Spinal cord (tissue), 10 donors: ENCODE measurements at places on chromosomes 2 and 18.

DNA sequence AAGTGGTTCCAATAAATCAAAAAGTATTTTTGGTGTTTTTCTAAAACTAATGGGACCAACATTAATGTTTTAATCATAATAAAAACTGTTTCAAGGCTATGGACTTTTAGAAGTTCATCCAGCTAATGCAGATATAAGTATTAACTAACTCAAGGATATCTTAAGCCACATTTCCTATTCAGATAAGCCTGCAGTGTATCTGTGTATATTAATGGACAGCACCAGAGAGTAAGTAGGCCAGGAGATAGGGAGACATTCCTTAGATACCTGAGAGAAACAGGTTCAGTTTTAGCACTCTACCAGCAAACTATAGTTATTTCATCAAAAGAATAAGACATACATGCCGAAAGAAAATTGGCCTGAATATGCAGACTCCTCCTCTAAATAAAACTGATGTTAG lies 27.3 kb downstream of the PREPL start:
- H3K27me3 ChIP-seq = no peaks in the 10 kb centered on the region
- peaks cover 24% of the 10 kb centered on the region for H3K36me3 ChIP-seq
- no peak for DNase-seq
- H3K27ac ChIP-seq = no peak overlapping the region
- H3K4me3 ChIP-seq = no peak overlapping the region

- H3K36me3 ChIP-seq = no peaks in the 10 kb centered on the region
- no peaks in the 10 kb centered on the region for H3K27me3 ChIP-seq
- DNase-seq = no peak
These were observed 355.4 kb downstream of the KIAA1328 start for GRCh38 chr18:37184209-37184868.

DNA sequence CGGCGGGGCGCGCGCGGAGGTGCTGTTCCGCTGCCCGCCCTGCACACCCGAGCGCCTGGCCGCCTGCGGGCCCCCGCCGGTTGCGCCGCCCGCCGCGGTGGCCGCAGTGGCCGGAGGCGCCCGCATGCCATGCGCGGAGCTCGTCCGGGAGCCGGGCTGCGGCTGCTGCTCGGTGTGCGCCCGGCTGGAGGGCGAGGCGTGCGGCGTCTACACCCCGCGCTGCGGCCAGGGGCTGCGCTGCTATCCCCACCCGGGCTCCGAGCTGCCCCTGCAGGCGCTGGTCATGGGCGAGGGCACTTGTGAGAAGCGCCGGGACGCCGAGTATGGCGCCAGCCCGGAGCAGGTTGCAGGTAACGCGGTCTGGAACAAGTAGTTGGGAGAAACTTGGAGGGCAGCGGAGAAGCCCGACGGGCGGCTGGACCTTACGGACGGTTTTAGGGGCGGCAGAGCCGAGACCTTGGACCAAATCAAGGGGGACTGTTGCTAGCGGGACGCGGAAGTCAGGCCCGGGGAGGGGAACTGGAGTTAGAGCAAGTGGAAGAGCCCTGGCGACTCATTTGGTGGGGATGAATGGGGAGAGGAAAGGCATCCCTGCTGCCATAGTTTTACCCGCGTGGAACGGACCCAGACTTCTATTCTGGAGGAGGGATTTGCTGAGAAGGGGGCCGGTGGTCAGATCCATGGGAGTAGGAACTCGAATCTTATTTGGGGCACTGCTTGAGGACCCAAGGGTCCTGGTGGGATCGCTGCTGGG lies 573 bp downstream of the IGFBP2 start:
- peaks cover 3% of the 10 kb centered on the region for H3K36me3 ChIP-seq

GRCh38 chr2:43798300-43798699 lies 24.5 kb downstream of the DYNC2LI1 start:
- H3K4me3 ChIP-seq = no peak overlapping the region
- H3K36me3 ChIP-seq = peaks cover 3% of the 10 kb centered on the region
- no peaks in the 10 kb centered on the region for H3K4me1 ChIP-seq
- H3K27ac ChIP-seq = no peak overlapping the region
- H3K27me3 ChIP-seq = no peaks in the 10 kb centered on the region

DNA sequence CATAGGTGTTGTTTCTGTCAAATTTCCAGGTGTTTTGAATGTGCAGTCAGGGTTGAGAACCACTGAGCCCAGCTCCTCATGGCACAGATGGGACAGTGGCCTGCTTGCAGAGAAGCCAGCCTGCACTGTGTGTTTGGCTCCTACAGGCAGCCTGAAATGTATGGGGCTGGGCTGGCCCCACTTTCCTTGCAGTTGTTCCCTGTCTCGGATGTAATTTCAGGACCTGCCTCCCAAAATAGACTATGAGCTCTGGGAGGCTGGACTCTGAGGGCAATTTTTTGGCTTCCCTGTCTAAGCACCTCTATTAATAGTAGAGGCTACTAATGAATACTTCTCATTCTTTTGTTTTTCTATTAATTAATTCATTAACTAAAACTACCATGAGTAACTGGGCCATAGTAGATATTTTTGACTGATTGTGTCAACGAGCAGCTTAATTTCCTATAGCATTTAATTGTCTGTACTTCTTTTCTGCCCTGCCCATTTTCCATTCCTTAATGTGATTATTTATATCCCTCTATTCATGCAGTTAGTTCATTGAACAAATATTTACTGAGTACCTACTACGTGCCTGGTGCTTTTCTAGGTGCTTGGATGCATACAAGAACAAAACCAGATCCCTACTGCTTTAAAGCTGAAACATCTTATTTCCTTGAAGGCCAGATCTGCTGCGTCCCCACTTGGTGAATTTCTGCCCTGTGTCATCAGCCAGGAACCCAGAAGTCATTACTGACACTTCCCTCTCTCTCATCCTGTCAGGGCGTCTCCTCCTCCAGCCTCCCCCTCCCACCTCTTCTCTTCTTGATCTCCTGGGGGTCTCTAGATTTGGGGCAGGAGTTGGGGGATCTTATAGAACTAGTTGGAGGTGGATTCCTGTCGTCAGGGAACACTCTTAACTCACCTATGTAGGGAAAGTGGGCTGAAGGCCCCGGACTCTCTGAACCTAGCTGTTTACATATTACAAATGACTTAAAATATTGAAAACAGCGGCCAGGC lies 16.3 kb downstream of the DYSF start:
- H3K27me3 ChIP-seq = peaks cover 44% of the 10 kb centered on the region
- peaks cover 9% of the 10 kb centered on the region for H3K4me1 ChIP-seq
- no peaks in the 10 kb centered on the region for H3K36me3 ChIP-seq
- DNase-seq = no peak
- H3K4me3 ChIP-seq = no peak overlapping the region

DNA sequence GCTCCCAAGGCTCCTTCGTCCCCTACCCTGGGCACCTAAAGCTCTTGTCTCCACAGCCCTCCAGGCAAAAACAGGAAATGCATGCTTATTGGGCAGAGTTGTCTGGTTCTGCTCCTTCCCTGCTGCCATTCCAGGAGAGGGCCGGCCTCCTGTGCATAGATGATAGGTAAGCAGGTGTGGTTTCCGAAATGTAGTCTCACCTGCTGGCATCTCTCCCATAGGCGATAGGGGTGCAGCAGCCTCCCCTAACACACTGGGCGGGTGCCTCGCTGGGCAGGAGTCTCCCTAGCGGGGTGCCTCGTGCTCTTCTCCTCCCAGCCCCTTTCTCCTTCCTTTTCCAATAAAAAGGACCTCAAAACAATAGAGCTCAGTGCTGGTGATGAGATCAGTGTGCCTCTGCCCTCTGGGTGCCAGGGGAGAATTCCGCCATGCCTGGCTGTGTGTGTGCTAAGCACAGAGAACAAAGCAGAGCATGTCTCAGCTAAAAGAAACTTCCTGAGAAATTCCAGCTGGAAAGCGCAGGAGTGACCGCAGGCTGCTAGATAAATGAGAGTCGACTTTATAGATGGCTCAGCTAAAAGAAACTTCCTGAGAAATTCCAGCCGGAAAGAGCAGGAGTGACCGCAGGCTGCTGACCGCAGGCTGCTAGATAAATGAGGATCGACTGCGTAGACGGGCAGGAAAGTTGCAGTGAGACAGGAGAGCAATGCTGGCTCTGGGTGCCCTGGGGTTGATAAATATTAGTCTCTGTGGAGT lies 11.3 kb upstream of the PXDN start:
- no peaks in the 10 kb centered on the region for H3K36me3 ChIP-seq
- DNase-seq = no peak

GRCh38 chr2:134142903-134143302 lies 111.0 kb upstream of the MGAT5 start:
- peaks cover 14% of the 10 kb centered on the region for H3K4me1 ChIP-seq
- no peak overlapping the region for H3K27ac ChIP-seq
- no peaks in the 10 kb centered on the region for H3K27me3 ChIP-seq
- H3K4me3 ChIP-seq = no peak overlapping the region
- no peaks in the 10 kb centered on the region for H3K36me3 ChIP-seq
- no peak for DNase-seq

DNA sequence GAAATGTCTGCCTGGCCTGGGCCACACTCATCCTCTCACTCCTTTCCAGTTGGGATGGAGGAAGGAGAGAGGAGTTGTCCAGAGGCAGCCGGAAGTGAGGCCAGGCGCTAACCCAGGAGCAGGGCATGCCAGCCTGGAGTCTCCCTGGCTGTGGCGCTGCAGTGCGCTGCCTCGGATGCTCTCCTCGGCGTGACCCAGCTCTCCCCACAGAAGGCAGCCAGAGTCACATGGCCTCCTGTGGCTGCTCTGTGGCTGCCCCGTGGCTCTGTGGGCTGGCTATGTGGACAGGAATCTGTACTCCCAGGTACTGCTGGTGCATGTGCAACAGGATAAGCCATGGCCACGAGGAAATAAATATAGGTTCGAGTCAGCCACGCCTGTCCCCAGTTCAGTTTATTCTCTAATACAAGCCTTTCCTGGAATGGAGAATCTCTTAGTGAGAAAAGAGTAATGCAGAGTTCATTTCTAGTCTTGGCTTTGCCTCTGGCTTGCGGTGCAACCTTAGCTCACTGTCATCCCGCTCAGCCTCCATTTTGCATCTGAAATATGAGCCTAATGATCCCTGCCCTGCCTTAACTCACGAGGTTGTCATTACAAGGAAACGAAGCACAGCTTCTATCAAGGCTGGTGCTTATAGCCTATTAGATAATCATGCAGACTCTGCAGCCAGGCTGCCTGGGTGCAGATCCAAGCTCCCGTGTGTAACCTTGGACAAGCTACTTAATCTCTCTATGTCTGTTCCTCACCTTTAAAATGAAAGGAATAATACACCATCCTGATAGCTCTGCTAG lies 106.3 kb downstream of the ANTXR1 start:
- no peak for DNase-seq
- H3K27me3 ChIP-seq = no peaks in the 10 kb centered on the region

GRCh38 chr2:183519371-183520056 lies 395.3 kb downstream of the NUP35 start:
- no peaks in the 10 kb centered on the region for H3K4me1 ChIP-seq
- H3K36me3 ChIP-seq = no peaks in the 10 kb centered on the region
- no peaks in the 10 kb centered on the region for H3K27me3 ChIP-seq
- no peak overlapping the region for H3K27ac ChIP-seq
- H3K4me3 ChIP-seq = no peak overlapping the region

GRCh38 chr2:236787885-236788284 lies 218.3 kb downstream of the ACKR3 start:
- H3K4me1 ChIP-seq = no peaks in the 10 kb centered on the region
- H3K27ac ChIP-seq = no peak overlapping the region
- no peak overlapping the region for H3K4me3 ChIP-seq
- H3K36me3 ChIP-seq = no peaks in the 10 kb centered on the region

DNA sequence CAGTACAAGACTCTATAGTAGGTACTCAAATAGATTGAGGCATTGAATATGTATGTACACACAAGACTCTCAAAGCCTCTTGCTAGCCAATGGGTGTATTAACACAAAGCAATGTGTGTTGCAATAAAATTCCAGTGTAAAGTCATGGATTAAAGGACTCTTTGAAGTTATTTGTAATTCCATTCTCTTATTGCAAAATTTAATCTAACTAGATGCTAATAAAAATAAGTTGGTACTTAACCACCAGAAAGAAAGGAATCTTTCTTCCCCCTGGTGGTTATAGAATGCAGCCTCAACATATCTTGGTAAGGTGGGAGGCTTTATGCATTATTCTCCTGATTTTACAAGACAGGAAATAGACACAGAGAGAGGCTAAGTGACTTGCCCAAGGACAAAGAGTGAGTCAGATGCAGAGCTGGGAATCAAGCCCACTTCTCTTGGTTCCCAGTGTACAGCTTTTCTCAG lies 18.0 kb downstream of the LRP1B start:
- no peaks in the 10 kb centered on the region for H3K27me3 ChIP-seq
- no peaks in the 10 kb centered on the region for H3K36me3 ChIP-seq
- DNase-seq = no peak
- H3K27ac ChIP-seq = no peak overlapping the region
- H3K4me3 ChIP-seq = no peak overlapping the region
- no peaks in the 10 kb centered on the region for H3K4me1 ChIP-seq

- no peak overlapping the region for H3K27ac ChIP-seq
- H3K27me3 ChIP-seq = no peaks in the 10 kb centered on the region
- H3K4me1 ChIP-seq = no peaks in the 10 kb centered on the region
- no peak for DNase-seq
These were observed 357.6 kb downstream of the MTX2 start for GRCh38 chr2:176626796-176627195.

- H3K36me3 ChIP-seq = no peaks in the 10 kb centered on the region
- DNase-seq = no peak
- H3K27me3 ChIP-seq = no peaks in the 10 kb centered on the region
- H3K27ac ChIP-seq = no peak overlapping the region
These were observed 38.5 kb downstream of the ASAP2 start for GRCh38 chr2:9244985-9245544.

DNA sequence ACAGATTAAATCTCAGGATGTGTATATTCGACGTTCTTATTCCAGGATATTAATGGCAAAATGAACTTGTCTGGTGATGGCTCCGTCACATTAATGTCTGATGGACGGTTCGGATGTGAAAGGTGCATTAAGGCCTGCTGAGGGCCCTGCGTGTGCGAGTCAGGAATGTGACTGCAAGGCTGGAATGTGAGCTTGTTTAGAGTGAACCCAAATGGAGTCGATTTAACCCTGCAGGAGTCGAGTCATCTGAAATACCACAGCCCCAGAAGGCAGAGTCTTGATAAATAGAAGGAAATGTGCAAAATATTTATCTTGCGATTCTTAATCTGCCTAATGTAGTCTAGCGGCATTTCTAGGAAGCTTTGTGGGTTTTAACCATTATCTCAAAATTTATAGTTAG lies 44.3 kb downstream of the RDH14 start:
- DNase-seq = no peak
- H3K36me3 ChIP-seq = no peaks in the 10 kb centered on the region
- no peaks in the 10 kb centered on the region for H3K27me3 ChIP-seq
- no peak overlapping the region for H3K4me3 ChIP-seq

DNA sequence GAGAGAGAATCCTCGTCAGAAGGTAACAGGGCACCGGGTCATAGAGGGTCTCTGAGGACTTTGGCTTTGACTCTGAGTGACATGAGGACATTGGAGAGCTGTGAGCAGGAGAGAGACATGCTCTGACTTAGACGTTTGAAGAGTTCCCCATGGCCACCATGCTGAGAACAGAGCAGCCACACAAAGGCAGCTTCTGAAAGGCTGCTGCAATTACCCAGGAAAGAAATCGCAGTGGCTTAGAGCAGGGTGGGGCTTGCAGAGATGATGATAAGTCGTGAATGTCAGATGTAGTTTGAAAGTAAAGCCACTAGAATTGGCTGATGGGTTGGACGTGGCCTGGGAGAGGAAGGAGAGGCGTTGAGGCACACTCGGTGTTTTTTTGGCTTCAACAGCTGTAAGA lies 79.0 kb downstream of the ZCCHC2 start:
- H3K4me3 ChIP-seq = no peak overlapping the region
- no peaks in the 10 kb centered on the region for H3K36me3 ChIP-seq
- H3K4me1 ChIP-seq = peaks cover 9% of the 10 kb centered on the region

GRCh38 chr2:62597323-62597722 lies 91.3 kb upstream of the TMEM17 start:
- no peak for DNase-seq
- H3K36me3 ChIP-seq = no peaks in the 10 kb centered on the region
- H3K4me3 ChIP-seq = no peak overlapping the region
- no peaks in the 10 kb centered on the region for H3K27me3 ChIP-seq
